ENCODE measurements at places on chromosomes 11 and 22.
A peak's percentile ranks its signal among the peaks of the same experiment; 100 is the strongest.

DNA sequence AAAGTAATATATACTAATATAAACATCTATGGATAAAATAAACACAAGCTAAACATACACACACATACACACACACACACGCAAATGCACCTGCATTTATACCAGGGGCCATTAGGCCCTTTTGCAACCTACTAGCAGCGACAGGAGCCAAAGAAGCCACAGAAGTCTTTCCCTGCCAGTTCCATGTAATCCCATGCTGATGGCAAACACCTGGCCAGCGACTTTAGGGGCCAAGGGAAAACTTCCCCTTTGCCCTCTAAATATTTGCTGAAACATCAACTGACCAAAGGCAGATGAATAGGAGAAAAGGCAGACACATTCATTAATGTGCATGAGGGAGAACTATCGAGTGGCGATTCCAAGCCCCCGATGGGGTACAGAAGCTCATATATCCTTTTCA is 14.8 kb upstream of the P2RY2 start:
- DNase-seq = no peak

GRCh38 chr11:12811861-12812260 is 137.6 kb downstream of the TEAD1 start:
- no peak for DNase-seq

- DNase-seq = no peak
These were observed 246.0 kb upstream of the ARHGAP42 start for GRCh38 chr11:100441086-100441485.

- no peak for DNase-seq
These were observed 98.9 kb downstream of the ARHGAP20 start for GRCh38 chr11:110613197-110613918.

DNA sequence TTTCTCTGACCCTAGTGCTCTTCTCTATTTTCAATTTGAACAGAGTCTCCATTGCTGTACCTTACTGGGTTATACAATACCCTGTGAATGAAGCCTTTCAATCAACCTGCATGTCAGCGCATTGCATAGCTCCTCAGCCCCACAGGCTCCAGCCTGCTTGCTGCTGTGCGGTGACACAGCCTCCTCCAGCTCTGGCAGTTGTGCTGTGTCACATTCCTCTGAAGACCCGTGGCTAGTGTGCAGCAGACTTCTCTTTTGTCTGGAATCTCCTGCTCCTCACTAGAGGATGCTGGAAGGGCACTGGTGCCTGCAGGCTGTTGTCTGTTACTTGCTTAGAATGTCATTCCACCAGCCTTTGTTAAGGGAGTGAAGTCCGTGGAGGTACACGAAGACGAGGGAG is 390.1 kb upstream of the B3GAT1 start:
- peak; percentile 98 for DNase-seq
